NCI-H2081 treated with DMSO at 0.1 percent for 48 hours (cell line): ENCODE measurements at places on chromosomes 7 and 10.

GRCh38 chr10:122727426-122727825 is 27.8 kb upstream of the C10orf120 start:
- no peak for DNase-seq

DNA sequence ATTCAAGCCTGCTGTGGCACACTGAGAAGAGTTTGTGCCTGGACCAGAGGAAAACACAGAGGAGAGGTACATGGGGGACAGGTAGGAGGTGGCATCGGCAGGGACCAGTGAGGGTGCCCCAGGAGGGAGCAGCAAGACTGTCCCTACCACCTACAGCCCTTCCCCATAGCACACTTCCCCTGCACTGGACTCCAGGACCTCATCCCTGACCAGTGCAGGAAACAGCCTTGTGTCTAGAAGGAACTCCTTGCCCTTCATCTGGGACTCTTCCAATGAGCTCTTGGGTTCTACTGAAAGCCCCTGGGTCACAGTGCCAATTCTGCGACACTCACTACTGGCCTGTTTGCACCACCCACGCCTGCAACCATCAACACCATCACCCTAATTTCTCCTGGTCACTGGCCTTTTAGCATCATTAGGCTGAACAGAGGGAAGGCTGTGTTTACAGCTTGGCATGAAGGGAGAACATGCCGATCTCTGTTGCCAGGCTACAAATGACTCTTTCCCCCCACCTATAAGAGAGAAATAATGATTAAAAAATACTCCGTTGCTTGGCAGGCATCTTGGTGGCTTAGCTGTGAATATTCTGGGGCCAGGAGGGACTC is 371.9 kb upstream of the ZMIZ1 start:
- DNase-seq = no peak

DNA sequence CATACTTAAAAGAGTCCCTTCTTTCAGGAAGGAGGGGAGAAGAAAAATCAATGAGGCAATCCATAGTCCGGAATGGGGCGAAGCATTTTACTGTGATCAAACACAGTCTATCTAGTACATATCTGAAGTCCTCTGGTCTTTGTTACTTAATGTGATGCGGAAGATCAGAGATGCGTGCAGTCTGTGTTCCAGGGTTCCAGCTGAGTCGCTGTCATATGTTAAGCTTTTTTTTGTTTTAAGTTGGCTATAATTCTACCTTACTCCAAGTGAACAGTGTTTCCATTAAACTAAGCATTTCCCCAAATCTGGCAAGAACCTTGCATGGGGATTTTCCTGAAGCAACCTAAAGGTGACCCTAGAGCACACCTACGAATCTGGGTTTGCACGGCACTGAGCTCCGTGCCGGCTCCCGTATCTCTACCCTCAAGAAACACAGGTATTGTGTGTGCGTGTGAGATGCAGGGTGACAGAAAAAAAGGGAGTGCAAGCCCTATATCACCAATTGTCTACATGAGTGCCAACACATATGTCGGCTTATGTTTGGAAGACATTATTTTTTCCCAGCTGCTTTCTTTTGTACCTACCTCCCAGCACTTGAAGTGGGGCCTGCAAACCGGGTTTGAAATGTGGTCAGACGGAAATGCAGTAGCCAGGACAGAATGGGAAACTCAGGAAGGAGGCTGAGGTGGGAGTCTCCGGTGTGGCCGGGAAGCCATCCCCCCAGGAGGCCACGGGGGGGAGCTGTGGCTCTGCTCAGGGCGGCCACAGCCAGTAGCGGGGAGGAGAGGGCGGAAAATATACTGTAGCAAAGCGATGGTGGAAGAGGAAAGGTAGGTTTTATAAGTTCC is 435.8 kb upstream of the MGMT start:
- DNase-seq = no peak

DNA sequence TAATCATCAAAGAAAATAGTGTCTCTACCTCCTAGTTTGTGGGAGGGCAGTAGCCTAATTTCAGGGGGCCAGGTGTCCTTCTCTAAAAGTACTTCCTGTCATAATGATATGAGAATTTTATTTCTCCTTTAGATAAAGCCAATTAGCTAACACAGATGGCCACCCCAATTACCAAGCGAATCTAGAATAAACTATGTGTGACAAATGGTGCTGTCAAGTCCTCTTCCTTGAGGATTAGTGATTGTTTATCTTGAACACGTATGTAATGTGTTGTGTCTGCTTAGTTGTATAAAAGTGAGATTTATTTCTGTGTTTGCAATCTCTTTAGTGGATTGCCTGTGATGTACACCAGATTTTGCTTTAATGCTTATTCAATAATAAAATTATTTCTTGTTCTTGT is 1120.0 kb downstream of the SORCS1 start:
- DNase-seq = no peak

- DNase-seq = no peak
These were observed 1.5 kb downstream of the CFAP70 start for GRCh38 chr10:73357166-73357565.

- DNase-seq = peak; percentile 28
These were observed 176.5 kb upstream of the FRMD4A start for GRCh38 chr10:14507176-14507575.

DNA sequence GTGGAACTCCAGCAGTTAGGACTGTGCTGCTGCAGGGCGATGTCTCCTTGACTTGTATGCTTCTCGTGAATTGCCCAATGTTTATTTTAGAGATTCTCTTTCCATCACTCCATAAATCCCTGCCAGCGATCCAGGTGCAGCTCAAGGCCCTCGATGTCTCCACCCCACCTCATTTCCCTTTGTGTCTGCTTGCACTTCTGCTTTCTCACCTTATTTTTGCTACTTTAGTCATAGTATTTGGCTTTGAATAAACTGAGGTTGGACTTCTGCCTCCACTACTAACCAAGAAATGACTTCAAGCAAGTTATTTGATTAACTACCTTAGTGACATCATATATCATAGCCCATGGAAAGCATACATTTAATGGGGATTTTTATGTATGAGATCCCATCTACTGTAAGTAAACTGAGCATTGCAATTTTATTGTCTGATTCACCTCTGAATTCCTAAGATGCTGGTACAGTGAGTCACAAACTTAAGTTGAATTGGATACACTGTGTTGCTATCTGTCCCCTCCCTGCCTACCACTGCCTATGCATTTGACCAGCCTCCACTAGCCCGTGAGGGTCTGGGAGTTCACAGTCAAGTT is 255.8 kb downstream of the ABCA13 start:
- no peak for DNase-seq

DNA sequence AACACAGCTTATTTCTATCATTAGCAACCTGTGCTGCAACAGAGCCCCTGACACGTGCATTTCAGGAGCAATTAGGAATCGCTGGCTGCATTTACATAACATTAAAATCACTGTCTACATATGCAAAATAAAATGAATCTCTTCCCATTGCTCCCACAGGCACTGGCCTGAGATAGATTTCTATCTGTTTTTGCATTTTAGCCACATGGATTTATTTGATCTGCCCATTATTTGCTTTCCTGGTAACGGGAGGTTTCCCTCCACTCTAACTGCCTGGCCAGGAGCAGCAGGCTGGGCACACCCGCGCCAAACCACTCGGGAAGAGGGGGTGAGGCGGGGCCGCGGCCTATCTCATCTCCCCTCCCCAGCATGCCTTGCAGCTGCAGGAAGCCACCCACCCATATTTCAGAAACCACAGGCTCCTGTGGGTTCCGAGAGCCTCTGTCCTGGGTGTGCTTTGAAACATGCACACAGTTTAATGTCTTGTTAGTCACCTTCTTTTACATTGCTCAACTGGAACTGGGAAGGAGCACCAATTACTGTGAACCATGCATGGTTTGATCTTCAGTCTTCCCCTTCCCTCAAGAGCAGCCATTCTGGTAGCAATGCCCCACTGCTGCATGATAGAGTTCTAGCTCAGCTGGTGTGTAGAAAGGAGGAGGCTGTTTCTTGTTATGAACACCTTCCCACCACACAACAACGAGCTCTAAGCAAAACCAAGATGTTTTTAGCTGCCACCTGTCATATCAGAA is 37.7 kb upstream of the IKZF1 start:
- no peak for DNase-seq

DNA sequence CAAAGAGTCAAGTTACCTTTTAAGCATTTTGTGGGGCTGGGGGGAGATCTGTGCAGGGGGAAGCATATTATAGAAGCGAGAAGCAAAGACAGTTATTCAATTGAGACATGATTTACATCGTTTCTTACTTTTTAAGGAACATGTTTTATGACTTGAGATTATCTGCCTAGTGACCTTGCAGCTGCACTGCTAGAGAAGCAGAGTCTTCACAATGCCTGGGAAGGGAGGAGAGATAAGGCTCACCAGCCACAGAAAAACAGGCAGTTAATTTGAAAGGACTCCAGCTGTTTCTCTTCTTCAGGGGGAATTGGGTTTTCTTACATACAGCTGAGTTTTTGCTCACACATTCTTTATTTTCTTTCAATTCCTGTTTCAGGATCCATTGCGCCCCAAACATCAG is 31.0 kb downstream of the PHYH start:
- DNase-seq = no peak

GRCh38 chr7:116176226-116176625 is 34.1 kb upstream of the TES start:
- no peak for DNase-seq

GRCh38 chr7:156219307-156220077 is 407.2 kb upstream of the SHH start:
- DNase-seq = no peak

DNA sequence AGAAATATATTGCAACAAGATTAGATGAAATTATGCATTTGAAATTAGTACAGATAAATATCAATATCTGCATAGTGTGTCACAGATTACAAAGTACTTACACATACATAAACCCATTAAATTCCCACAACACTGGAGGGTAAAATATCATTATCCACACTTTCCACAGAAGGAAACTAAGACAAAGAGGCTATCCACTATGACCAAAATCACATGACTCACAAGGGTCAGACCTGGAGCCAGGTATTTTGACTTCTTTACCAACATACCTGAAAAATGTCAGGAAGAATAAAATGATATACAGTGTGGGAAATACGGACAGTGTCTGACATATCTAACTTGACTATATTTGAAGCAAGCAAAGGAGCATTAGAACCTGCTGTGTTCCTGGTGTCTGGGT is 34.1 kb downstream of the HYCC1 start:
- DNase-seq = no peak

DNA sequence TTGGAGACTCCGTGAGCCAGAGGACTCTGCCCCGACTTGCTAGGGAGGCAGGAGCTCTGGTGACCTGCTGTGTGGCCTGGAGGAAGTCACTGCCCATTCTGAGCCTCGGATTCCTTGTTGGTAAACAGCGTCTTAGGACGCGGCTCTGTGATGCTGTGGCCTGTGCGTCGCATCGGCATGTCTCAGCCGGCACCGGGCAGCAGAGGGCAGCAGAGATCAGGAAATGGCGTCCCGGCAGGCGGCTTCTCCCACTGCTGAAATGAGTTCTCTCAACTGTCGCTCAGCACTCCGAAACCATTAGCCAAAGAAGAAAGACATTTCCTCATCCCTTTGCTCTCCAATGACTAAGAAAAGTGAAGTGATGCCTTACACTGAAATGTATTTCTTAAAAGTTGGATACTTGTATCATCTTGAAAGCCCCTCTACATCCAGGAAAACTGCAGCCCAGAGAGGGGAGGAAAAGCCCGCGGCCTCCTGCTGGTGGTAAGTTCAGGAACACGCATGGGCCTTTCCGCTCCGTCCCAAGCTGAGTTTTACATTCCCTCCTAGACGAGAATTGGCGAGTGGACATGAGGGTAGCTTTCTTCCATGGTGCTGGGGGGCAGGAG is 91.7 kb downstream of the WDR11 start:
- DNase-seq = peak; percentile 7

DNA sequence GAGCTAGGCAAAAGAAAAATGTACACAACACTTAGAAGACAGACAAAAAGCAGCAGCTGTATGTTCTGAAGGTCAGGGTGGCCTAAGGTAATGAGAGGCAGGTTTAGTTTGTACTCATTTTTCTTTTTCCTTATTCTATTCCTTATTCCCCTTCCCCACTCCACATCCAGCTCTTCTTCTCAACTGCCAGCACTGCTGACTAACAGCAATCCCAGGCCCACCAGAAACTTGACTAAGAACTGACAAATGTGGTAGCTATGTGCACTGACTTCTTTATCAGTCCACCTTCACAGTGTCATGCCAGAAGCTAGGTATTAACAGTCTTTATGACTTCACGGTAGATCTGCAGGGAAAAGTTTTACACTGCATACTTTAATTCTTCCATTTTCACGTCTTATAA is 6.1 kb downstream of the COPG2 start:
- DNase-seq = no peak
